ENCODE measurements at places on chromosomes 1 and 21.

- peak; percentile 77 for DNase-seq
Measured at GRCh38 chr1:159009704-159010361, at the start of gene IFI16. Gene IFI16, plus strand, starts transcription at chr1:159009907. Its CDS starts 4,774 bp downstream, at chr1:159014681.

DNA sequence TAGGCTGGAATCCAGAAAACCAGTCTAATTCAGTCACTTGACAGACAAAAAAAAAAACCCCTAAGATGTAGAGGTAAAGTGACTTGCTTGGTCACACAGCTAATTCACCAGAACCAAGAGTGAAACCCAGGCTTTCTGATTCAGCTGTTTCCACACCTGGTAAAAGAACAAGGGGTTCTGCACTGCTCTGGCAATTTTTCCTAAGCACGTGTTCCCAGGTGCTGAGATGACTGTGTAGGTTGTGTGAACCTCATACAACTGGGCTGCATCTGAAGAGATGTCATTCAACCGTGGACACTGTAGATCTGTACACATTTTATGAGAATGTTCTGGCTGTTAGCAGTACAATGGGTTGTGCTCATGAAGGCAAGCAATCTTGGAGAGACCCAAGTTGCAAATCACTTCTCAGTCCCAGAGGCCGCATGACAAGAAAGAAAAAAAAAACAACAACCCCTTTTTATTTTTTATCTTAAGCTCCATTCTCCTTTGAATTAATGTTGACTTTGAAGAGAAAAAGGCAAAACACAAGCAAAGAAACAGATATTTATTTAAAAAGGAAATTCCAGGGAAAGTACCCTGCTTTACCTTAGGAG is 95.4 kb downstream of the INTS7 start:
- DNase-seq = no peak

GRCh38 chr1:94068999-94069918 is 51.7 kb downstream of the ABCA4 start:
- peak; percentile 69 for DNase-seq

GRCh38 chr1:151529211-151529702 is 10.9 kb upstream of the TUFT1 start:
- DNase-seq = no peak

DNA sequence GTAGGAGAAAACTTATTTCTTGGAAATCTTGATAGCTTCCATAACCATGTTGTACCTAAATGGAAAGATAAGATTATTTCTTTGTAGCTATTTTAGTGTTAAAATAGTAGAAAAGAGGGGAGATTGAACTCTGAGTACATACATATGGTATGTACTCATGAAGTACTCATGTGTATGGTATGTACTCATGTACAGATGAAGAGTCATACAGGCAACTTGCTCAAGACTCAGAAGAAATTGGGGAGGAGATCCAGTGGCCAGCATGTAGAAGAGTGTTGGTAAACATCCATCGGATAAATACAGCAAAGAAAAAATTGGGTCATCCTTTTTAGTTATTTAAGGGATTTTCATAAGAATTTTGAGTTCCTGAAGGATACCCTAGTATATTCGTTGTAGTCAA is 29.0 kb downstream of the MDM4 start:
- DNase-seq = no peak

DNA sequence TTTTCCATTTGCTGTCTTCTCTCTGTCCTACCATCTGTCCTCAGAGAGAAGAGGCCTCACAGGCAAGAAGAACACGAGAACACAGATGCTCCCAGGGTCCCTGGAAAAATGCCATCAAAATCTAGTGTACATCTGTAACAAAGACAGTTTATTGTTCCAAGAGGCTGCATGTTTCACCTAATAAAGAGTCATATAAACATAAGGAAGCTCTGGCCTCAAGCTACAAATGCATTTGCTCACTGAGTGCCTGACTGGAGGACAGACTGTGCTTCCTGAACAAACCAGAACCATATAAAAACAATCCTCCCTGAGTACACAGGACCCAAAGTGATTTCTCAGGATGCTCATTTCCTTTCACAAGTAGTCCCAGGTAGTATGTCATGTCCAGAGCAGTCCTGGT is 76.3 kb upstream of the SLC44A3 start:
- no peak for DNase-seq

GRCh38 chr1:28091043-28091781 is 2.8 kb upstream of the EYA3 start:
- peak; percentile 85 for DNase-seq

DNA sequence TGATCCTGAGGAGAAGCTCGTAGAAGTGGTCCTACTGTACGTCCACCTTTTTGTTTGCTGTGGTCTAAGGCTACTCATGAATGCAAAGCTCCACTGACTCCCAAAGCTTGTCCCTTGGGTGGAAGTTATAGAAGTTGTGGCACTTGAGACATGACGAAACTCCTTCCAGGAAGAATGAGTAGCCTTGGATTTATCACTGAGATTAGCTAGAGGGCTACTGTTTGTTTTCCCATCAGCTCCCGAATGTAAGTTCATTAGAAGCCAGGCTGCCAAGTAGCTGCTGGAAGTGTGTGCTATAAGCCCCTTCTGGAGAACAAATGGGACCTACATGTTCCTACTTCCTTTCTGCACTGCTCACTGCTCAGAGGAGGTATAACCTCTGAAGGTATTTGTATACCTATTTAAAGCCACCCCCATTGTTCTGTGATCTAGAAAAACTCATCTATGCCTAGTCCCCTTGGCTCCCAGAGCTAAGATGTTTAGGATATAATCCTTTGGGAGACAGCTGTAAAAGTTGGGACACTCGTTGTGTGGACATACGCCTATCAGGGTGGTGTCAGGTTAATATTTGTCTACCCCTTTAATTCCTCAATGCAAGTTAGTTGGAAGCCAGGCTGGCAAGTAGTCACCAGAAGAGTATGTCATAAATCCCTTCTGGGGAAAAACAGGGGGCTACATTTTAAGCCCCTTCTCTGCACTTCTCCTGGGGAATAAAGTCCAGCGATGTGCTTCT is 72.9 kb downstream of the SCMH1 start:
- DNase-seq = no peak

GRCh38 chr1:240178366-240178765 is 86.7 kb downstream of the FMN2 start:
- no peak for DNase-seq

DNA sequence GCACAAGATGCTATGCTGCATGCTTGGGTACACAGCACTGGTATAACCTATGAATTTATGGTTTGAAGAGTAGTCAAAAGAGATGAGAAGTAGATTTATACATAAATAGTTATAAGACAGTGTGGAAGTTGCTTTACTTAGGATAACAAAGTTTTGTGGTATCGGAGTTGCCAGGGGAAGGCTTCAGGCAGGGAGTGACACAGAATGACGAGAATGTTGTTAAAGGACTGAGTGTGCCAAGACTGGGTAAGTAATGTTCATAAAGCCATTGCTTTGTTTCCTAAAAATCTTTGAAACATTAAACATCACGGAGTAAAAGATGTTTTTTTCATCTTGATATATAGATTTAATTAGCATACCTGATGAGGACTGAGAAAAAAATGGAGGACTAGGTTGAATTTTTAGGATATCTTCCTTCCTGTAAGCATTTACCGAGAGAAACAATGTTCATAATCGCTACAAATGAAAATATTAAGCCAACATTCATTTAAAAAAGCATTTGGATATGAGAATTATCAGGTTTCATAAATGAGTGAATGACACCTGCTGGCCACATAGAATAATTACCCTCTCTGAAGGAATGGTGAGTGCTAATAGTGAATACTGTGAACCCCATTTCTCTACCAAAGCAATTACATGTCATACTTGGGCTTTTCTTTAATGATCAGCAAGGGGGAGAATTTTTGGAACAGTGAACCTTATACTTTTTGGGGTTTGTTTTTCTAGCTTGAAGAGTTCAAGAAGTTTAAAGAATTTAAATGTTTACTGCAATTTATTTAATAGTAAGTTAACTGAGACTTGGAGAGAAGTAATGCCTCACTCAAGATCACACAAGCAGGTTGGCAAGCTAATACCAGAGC is 28.4 kb downstream of the EXTL2 start:
- DNase-seq = peak; percentile 31

- DNase-seq = no peak
Measured at GRCh38 chr1:201891451-201892045, 2.9 kb downstream of the SHISA4 start.

DNA sequence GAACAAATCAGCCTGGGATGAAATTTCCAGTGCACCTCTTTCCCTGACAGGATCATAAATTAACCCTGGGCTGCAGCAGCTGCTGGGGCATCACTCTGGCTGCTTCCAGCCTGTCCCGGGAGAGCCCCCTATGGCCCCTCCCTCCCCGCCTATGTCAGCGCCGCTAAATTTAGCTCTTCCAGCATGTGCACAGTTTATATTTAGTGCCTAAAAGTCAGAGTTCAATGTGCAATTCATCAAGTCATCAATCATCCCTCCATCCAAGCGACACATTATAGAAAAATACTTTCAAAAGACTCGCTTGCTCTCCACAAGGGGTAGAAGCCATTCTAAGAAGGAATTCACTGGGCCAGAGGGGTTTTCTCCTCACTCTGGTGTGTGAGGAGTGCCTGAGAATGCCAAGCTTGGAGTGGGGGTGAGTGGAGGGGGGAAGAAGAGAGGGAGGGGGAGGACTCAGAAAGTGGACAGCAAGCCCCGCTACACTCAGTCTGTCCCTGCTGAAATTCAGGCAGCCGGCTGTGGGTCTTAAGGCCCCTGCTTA is 37.4 kb downstream of the XCL1 start:
- DNase-seq = no peak

GRCh38 chr21:37863842-37864241 is 52.4 kb downstream of the KCNJ6 start:
- no peak for DNase-seq

GRCh38 chr1:204591473-204592090 is 75.4 kb downstream of the MDM4 start:
- DNase-seq = no peak

DNA sequence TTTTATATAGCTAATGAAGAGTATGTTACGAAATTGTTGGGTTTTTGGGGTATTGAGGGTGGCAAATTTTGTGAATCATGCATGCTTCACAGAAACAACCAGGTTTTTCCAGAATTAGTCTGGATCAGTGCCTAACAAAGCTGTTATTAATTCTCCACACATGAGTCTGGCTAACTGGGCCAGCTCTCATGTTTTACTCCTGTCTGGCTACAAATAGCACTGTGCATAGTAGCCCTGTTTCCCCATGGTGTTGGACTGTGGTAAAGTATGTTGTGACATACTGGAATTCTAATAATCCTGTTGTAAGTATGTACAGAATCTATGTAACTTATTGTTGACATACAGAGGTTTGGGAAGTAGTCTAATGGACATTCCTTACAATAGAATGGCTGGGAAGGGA is 35.8 kb downstream of the S100B start:
- DNase-seq = no peak

GRCh38 chr21:45596704-45597318 is 46.7 kb upstream of the PCBP3 start:
- peak; percentile 75 for DNase-seq

GRCh38 chr1:20164694-20165202 is 21.1 kb upstream of the UBXN10 start:
- no peak for DNase-seq

GRCh38 chr1:86798608-86799291 is 94.4 kb downstream of the SH3GLB1 start:
- no peak for DNase-seq

DNA sequence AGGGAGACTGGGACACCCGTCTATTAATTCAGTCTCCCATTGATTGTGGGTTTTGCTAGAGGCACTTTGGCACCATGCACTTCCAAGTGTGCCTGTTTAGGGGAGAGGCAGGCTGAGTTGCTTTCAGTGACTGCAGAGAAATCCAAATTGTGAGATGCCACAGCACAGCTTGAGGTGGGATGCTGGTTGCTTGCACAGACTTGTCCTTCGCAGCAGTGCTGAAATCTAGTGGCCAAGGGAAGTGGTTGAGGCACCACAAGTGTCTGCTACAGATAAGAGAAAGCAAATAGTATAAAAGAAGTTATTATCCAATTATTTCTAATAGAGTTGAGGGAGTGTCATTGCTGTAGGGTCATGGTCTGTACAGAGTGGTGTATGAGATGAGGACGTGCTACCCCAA is 40.0 kb upstream of the APP start:
- DNase-seq = no peak

DNA sequence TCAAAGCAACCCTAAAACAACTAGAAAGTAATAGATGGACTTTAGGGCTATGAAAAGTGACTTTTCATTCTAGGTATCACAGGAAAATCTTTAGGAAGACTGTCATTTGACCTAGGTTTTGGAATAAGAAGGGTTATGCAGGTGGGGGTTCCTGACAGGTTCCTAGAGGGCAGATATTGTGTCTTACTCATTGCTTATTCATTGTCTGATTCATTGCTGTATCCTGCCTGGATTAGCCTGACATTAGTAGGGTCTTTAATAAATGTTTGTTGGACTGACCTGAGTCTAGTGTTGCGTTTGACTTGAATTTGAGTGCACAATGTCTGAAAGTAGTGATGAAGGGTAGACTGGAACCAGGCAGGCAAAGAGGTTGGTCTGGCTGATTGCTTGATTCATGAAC is 6.0 kb downstream of the FNBP1L start:
- no peak for DNase-seq

- no peak for DNase-seq
Measured at GRCh38 chr1:228830185-228830953, 95.1 kb downstream of the RHOU start.

GRCh38 chr21:46598581-46599572 is 6.0 kb downstream of the S100B start:
- DNase-seq = peak; percentile 17

DNA sequence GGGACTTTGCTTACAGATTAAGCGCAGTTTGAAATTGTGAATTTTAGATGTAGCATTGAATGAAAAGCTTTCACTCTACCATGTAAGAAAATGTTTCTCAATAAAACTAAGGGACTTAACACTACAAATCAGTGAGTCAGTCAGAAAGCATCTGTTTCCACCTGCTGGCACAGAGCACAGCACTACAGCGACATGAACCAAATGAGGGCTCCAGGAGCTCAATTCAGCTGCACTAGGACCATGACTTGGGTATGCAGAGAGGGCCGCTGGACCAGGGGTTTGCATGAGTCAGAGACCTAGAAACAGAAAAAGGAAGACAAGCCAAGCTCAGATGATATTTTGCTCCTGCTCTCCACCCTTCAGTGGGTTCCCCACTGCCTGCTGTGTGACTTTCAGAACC is 5.2 kb downstream of the SUSD4 start:
- no peak for DNase-seq

- no peak for DNase-seq
Measured at GRCh38 chr1:40299366-40300248, 17.5 kb downstream of the COL9A2 start.

DNA sequence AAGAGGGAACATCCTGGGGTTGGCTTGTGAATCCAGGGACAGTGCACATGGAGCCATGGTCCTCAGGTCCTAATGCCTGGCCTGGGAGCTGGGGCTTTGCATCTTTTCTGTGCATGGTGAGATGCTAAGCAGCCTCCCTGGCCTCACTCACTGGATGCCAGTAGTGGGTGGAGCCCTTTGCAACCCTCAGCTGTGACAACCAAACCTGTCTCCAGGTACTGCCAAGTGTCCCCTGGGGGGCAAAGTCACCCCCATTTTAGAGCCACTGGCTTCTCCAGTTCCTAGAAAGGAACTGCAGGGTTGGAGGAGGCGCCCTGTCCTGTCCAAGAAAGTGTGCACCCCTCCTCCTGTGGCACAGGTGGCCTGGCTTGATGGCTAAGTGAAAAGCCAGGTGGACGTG is 44.6 kb upstream of the GRIK3 start:
- no peak for DNase-seq
